ENCODE measurements at places on chromosomes 5 and 9.

- no peak for DNase-seq
Observed at GRCh38 chr5:150393096-150393645, 19.5 kb downstream of the CD74 start.

DNA sequence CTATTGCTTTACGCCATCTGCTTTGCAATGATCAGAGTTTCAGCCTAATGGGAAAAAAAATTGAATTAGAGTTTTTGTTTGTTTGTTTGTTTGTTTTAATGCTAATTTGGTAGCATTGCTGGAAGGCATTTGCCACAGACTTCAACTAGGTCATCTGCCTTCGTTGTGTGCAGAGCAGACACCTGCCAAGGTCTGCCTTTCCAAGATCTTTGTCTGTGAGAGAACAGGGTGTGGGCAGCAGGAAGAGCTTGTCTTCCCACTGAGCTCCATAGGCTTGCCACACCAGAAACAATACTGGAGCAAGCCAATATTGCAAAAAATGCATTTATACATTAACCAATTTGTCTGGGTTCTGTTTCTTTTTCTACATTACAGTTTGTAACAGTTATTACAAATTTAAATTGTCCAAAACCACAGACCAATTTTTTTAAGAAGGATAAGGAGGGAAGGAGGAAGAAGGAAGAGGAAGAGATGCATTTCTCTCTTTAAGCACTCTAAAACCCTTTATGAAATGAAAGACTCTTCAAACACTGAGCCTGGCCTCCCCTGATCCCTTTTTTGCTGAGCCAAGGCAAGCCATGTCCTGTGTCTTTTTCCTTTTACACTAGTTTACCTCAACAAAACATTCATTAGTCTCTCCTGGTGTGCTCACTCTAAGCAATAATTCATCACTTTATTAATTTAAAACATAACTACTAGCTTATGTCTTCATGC, 210.5 kb downstream of the SNX18 start:
- no peak for DNase-seq

DNA sequence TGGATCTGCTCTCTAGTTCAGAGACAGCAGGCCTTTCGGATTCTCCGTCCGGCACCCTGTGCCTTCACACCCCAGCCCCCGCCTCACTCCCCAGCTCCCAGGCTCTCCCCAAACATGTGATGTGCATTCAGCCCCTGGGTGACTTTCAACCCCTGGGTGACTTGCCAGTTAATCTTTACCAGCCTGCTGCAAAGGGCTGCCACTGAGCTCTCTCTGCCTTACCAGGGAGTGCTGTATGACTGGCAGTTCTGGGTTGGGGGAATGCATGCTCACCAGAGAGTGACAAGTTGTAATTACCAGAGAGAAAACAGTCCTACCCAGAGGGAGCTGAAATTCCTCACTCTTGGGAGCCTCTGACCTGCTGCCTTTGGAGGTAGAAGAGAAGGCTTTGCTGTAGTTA, 4.9 kb upstream of the ADRA1B start:
- DNase-seq, result no peak

- no peak for DNase-seq
Observed at GRCh38 chr5:32182463-32183063, 8.4 kb upstream of the GOLPH3 start.

DNA sequence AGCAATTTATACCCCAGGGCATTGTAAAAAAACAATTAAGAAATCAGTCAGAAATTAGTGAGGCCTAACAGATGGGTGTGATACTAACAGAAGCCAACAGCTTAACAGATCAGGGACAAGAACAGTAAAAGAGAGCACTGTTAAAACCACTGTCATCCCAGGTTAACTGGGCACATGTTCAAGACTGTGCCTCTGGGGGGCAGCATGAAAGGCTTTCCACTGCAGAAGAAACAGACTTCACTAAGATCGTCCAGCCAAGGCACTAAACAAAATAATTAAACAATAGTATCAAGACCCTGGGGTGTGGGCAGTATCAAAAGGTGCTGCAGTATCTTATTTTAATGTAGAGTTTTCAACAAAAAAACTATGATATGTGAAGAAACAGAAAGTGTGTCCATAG, 43.5 kb downstream of the FBN2 start:
- no peak for DNase-seq

DNA sequence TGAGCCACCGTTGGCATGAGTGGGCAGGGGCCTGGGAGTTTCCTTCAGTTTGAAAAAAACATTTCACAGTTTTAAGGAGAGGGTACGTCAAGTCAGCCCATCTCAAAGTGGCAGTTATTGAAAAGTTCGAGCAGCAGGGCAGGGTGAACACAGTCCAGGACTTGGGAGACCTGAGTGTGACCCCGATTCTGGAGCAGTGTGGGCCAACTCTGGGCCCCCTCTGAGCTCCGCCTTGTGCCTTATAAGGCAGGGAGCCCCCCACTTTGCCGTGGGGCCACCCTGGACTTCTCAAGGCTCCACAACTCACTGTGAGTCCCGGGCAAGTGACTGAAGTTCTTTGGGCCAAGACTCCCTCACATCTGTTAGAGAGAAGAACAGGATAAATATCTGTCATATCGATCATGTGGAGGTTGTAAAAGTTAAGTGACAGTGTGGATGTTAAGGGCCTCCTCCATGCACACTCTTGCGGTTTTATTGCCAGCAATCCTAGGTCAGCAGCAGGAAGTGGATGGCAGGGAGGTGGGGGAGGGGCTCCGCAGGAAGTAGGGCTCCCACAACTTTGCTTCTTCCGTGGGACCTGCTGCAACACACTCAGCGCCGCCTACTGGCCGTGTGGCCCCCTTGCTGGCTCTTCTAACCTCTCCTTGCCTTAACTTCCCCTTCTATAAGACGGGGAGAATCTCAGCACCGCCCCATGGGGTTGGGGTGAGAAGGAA, 38.4 kb downstream of the HRH2 start:
- peak; percentile 5 for DNase-seq

- no peak for DNase-seq
Observed at GRCh38 chr9:130846487-130847305, 11.6 kb downstream of the ABL1 start.

- no peak for DNase-seq
Observed at GRCh38 chr5:38569180-38569579, 12.7 kb upstream of the LIFR start.

- DNase-seq, result no peak
Observed at GRCh38 chr5:75202935-75203334, 33.7 kb downstream of the ANKRD31 start.

- no peak for DNase-seq
Observed at GRCh38 chr5:84028093-84028492, 307.4 kb upstream of the HAPLN1 start.

- DNase-seq, result no peak
Observed at GRCh38 chr5:140882591-140882899, 621 bp downstream of the PCDHA13 start.

GRCh38 chr9:14438232-14439021, 124.5 kb upstream of the NFIB start:
- no peak for DNase-seq

DNA sequence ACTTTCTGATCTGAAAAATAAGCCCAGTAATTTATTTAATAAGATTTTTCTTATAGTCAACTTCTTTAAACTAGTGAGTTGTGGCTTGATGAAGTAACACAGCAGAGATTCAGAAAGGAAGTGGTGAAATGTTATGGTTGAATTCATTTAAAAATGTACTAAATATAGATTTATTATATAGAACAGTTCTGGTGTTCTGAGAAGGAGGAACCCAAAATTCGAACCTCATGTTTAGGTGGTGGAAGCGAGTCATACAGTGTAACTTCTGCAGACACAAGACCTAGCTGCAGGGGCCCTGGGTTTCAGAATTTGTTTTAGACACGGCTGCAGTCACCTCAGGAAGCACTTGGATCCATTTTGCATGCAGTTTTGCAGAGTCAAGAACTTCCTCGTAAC, 188.2 kb downstream of the TRIO start:
- DNase-seq, result no peak

- DNase-seq, result no peak
Observed at GRCh38 chr9:15693701-15694100, 140.9 kb downstream of the CCDC171 start.

DNA sequence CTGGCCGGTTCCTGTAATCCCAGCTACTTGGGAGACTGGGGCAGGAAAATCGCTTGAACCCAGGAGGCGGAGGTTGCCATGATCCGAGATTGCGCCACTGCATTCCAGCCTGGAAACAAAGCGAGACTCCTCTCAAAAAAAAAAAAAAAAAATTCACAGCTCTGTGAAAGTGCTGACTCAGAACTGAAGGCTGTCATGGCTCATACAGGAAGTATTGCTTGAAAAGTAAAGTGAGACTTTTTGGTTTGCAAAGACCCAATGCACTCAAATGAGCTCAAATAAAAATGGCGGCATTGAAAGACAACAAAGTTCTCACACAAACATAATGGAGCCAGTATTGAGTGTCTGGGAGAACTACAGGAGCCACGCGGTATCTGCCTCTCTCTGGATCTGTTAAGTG, 202.1 kb downstream of the FBXL7 start:
- no peak for DNase-seq

DNA sequence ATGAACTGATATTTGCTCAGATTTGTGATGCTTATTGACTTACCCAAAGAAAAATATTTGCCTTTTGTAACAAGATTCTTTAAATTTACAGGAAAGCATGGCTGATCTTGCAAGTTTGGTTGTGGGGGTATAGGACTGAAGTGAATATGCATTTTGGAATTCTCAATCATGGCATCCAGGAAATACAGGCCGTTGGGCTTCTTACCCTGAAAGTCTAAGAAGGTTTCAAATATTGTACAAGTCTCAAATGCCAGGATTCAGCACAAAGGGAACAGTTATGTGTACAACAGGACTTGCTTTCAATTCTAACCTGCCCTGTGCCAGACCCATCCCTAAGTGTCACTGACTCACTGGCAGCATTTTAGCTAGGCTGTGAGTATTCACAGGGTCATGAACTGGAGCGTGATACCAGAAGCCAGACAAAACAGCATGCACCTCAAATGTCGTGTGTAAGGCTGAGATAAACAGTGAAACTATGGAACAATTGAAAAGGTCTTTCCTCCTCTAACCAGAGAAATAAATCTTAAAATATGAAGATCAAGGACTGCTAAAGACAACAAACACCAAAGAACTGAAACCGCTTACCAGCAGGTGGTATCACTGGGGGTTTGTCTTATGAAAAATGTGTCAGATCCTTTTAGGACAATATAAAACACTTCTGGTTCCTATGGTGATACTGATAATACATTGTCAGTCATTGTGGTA, 168.6 kb upstream of the RGMB start:
- no peak for DNase-seq

DNA sequence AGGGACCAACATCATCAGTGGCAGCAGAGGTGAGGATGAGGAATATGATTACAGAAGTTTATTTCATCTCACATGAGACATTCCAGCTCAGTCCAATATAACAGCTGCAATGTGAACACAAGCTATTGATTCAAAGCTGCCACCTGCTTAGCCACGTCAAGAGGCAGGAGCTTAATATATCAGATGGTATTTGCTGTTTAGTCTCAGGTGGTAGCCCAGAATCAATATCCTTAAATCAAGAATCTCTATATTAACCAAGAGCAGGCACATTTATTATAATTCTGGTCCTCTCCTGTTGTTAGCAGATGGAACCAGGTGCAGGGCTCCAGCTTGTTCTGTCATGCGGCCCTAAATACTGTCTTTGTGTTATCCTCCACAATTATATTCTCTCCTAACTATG, 431.6 kb downstream of the ICE1 start:
- DNase-seq, result no peak

GRCh38 chr9:15982182-15982581, 429.3 kb downstream of the CCDC171 start:
- no peak for DNase-seq

DNA sequence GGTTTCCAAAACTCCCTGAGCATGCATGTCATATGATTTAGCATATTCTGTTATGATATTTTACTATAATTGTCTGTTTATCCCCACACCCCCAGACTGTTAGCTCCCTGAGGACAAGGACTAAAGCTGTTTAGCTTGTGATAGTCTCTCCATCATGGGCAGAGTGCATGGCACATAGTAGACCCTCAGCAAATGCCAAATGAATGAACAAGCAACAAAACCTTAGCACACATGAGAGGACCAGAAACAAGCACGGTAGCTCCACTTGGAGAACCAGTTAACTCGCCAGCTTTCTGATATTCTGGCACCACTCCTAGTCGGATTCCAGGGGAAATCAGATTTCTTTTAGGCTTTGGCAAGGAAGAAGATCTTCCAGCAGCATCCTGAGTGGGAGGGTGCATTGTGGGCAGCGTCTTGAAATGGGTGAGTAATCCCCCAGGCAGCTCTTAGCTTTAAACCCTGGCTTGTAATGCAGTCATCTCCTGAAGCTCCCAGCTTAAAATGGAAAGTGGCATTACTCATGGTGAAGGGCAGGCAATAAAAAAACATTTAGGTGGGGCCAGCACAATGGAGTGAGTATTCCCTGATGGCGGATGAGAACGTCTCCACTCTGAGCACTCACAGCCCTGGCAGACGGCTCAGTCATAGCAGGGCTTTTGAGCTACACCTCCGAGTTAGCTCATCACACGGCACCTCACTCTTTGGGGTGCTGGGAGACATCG, 41.1 kb downstream of the FGF1 start:
- DNase-seq, result no peak

GRCh38 chr5:144958002-144958401, 787.3 kb downstream of the KCTD16 start:
- DNase-seq, result no peak

Measured in NCI-H1694 treated with DMSO at 0.1 percent for 48 hours (cell line).